ENCODE measurements at places on chromosomes 5 and 9. TPM values are rescaled to one million over a fixed set of nuclear protein-coding genes. Genes with fewer than 3 reads are reported as not detected.

Gene SLC34A3
- total RNA-seq = not detected

Gene CDO1
- total RNA-seq = 0.27 TPM

Gene RBM18
- 3.5 TPM for total RNA-seq

Gene ZNF300
- 3.0 TPM for total RNA-seq

Gene MSX2
- 0.27 TPM for total RNA-seq

DNA sequence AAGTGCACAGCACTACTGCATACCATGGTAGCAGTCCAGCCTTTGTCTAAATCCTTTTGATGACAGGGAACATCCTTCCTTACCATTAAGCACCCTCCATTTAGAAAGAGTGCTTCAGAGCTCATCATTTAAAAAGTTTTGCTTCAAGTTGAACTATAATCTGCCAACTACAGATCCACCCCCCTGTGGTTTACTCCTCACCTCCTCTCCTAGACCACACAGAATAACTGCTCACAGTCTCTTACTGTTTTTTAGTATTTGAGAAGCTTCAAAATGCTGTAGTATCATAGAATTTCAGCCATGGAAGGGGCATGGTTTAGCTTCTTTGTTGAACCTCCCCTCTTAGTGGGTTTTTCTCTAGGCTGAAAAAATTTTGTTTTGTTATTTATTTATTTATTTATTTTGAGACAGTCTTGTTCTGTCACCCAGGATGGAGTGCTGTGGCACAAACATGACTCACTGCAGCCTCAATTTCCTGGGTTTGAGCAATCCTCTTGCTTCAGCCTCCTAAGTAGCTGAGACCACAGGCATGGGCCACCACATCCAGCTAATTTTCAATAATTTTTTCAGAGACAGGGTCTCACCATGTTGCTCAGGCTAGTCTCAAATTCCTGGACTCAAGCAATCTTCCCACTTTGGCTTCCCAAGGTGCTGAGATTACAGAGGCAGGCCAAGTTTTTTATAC is 384.3 kb upstream of the RFX3 start:
- DNase-seq = no peak

DNA sequence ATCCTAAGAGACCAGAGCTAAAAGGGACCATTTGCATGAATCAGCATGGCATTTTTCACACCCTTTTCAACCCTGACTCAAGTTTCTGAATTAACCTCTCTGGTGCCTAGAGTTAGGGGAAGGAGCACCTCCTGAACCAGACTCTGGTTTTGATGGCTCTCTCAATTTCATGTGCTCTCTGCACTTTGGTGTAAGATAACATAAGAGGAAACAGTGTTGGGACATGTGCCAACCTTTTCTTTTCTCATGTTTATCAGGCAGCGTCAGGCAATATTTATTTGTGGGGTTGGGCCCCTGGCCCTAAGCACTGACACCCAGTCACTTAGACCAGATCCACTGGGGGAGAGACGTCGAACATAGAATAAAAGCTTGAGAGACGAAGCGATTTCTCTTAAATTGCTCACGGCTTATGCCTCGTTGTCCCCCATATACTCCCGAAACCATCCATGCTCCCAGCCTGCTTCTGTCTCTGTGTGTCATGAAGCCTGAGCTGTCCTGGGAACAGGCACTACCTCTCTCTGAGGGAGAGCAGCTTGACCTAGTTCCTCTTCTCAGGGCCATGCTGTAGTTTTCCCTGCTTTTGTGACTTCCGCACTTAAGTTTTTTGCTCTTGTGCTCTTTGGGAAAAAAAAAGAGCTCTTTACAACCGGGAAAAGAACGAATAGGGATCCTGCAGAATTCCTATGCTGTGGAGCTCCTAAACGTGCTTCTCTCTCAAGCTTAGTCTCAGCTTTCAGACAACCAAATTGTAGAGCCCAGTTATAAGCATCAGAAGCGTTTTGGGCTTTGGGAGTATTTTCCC is 195.7 kb downstream of the NR3C1 start:
- DNase-seq = no peak

GRCh38 chr9:127867356-127868277 is 9.9 kb downstream of the AK1 start:
- DNase-seq = no peak
